CD4-positive, alpha-beta T cell treated with Interleukin-10 for 1 hour (primary cell): ENCODE measurements at places on chromosomes 5 and 9.

GRCh38 chr5:158590746-158591300 lies 508.9 kb downstream of the EBF1 start:
- DNase-seq: no peak

DNA sequence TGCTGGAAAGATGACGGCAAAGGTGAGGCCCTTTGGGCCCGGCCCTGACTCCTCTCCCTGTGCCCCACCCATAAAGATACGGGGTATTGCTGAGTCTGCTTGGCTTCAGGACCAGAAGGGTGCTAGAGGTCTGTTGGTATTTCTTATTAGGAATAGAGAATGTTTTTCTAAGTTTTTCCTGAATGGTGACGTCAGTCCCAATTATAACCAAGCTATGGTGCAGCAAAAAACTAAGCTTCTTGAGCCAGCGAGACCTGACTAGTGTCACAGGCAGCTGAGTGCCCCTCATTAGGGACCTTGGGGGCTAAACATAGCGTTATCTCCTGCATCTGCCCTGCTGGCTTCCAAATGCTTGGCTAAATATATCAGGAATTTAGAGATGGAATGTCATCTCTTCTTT lies 151.0 kb upstream of the TBC1D2 start:
- DNase-seq: no peak

DNA sequence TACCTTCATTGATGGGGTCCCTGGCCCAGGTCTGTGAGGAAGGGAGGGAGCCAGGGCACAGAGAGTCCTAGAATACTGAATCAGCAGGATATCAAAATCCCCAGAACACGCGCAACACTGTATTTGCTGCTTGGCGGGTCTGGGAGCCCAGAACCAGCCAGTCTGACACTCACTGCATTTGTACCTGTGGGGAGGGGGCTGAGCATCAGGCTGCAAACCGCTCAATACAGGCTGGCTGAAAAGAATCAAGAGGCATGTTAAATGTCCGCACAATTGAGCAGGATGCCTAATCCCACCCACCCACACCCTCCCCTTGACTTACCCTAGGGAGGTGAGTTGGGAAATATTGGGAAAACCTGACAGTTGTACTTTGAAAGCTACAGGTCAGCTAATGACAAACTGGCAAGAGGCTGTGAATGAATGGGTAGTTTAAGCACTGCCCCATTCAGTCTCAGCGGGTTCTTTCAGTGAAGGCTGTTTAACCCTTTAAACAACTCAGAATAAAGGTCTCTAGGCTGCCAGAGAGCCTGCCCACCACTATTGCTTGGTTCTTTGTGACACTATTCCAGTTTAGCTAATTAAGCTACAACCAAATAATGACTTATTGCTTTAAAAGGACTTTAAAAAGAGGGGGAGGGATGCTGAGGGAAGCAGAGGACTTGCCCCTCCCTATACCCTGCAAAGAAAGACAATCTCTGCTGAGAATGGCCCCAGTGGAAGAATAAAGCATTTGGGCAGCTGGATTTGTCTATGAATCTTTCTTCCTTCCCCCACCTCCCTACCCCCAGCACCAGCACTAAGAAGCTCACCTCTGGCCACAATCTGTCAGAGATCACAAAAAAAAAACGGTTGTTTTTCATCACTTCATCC lies 5.0 kb downstream of the SPRY4 start:
- DNase-seq: no peak

GRCh38 chr9:81573415-81574321 lies 115.7 kb downstream of the TLE1 start:
- no peak for DNase-seq
